ENCODE measurements at places on chromosomes 6 and 20.

GRCh38 chr6:17589406-17590096, 10.6 kb upstream of the FAM8A1 start:
- no peak for DNase-seq

DNA sequence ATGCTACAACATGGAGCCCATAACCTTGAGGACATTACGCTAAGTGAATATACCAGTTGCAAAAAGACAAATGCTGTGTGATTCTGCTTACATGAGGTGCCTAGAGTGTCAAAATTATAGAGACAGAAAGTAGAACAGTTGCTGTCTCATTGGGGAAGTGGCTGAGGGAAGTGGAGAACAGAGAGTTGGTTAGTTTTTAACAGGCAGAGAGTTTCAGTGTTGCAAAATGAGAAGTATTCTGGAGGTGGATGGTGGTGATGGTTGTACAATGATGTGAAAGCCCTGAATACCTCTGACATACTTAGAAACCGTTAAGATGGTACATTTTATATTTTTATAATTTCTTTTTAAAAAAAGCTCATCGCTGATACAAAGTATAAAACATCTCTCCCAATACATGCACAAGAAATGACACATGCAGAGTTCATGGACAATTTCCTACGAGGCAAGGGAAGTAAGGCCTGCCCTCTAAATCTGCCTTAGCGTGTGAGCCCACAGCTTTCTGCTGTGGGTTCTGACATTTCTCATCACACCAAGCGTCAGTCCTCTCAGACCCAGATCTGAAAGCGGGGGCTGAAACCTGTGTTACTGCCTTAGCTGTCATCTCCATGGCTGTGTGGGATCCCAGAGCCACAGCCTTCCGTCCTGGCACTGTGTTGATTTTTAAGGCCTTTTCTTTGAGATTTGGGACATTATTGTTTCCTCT, 126.0 kb downstream of the RNASET2 start:
- DNase-seq, result no peak

DNA sequence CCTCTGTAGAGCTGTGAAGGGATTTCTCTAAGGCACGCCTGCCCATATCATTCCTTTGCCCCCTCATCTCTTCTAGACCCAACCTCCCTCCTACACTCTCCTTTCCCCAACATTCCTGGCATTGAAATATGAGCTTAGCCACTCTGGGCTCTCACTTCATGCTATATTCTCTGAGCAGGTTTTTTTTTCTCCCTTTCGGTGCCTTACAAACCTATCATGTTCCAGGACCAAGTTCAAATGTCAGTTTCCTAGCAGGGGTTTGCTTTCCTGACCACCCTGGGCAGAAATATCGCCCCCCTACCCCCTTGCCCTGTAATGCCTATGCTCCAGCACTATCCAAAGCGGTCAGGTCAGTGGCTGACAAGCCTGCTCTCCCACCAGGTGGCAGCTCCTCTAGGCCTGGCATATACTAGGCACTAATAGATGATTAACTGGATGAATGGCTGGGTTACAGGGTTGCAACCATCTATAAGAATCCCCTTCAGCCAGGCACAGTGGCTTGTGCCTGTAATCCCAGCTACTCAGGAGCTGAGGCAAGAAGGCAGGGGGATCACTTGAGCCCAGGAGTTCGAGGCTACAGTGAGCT, 25.7 kb upstream of the AAR2 start:
- no peak for DNase-seq

DNA sequence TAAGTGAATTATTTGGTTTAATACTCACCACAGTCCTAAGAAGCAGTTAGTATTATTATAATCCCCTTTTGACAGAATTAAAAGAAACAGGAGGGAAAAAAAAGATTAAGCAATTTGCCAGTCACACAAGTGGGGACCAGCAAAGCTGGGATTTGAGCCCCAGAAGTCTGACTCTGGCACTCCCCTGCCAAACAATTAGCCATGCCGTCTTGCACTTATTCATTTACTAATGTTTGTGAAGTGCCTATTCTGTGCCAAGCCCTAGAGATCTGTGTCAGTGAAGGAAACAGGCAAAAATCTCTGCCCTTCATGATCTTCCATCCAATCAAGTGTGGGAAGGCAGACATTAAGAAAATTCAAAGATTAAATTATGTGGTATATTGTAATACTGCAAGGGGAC, 126.0 kb upstream of the TOP1 start:
- no peak for DNase-seq

- no peak for DNase-seq
These were observed 46.4 kb upstream of the COL21A1 start for GRCh38 chr6:56293781-56294180.

GRCh38 chr6:148288541-148288940, 54.1 kb upstream of the SASH1 start:
- no peak for DNase-seq

Measured in activated T-helper 2 cell treated with anti-CD3 and anti-CD28 coated beads, Interferon-gamma antibody, Interleukin-2, Interleukin-4, amounts not matched to agents 10 μg/mL and 5 μg/mL and 100 μg/mL, durations not matched to agents 14 hours and 24 hours and 36 hours (primary cell).